ENCODE measurements at places on chromosomes 3 and 15.

GRCh38 chr3:79310016-79310415 is 457.8 kb downstream of the ROBO1 start:
- no peak for DNase-seq

- no peak for DNase-seq
Observed at GRCh38 chr3:12399226-12399625, 85.1 kb upstream of the TSEN2 start.

- DNase-seq = no peak
Observed at GRCh38 chr3:165197481-165197800, 1.3 kb upstream of the SLITRK3 start.

- DNase-seq = no peak
Observed at GRCh38 chr3:194623449-194624290, 9.5 kb downstream of the TMEM44 start.

GRCh38 chr3:128967748-128968355 is 26.0 kb downstream of the CFAP92 start:
- DNase-seq = no peak

DNA sequence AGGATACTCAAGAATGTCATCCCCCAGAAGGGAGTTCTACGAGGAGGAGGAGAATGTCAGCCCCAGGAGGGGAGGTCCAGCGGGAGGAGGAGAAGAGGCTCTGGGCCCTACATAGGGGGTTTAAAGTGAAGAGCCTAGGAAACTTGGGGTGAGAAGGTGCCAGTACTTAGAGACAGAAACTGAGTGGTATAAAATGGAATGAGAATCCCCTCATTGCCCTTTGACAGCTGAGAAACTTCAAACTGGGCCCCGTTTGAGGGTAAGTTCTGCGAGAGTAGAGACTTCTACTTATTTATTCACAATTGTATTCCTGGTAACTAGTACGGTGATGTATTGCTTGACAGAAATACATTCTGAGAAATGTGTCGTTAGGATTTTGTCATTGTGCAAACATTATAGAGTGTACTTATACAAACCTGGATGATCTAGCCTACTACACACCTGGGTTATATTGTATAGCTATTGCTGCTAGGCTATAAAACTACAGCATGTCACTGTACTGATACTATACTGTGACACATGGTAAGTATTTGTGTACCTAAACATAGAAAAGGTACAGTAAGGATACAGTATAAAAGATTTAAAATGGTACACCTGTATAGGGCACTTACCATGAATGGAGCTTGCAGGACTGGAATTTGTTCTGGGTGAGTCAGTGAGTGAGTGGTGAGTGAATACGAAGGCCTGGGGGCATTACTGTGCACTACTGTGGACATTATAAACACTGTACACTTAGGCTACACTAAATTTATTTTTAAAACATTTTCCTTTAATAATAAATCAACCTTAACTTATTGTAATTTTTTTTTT is 62.0 kb downstream of the TSC22D2 start:
- no peak for DNase-seq

DNA sequence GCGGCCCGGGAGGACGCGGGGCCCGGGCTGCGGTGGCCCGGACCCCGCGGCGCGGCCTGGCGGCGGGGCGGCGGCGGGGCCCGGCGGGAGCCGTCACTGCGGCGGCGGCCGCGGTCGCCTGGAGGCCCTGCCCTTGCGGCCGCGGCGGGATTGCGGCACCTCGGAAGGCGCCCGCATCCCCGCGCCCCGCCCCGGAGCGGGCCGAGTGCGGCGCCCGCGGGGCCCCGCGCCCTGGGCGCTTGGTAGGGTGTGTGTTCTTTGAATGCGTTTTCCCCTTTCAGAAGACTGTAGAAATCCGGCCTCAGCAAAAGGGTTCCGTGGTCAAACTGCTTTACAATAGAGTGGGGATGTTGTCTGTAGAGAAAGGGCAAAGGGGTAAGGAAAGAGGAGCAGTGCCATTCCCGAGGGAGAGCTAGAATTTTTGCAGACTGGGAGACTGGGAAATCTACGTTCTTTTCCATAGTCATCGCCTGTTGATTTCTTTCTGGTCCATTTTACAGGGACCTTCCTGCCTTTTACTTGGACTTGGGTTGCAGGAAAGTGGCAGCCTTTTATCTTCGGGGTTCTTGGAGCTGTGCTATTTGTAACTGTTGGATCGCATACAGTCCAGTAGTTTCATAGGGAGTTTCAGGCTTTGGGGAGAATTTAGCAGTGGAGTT is 630 bp downstream of the SNRK start:
- no peak for DNase-seq

DNA sequence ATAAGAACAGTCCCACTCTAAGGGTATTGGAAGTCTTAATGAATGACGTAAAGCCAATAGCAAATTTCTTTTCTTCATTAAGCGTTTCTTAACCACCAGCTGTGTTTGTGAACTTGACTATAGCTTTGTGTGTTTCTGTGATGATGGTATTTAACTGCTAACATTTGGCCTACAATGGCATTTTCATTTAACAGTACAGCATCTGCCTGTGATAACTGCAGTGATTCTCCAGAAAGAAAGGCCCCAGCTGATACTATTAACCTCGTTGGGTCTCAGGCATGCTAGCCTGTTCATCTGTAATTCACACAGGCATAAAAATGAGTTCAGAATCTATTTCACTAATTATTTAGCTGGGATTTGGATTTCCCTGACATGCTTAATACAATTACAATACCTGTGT is 121.9 kb downstream of the NECTIN3 start:
- no peak for DNase-seq

GRCh38 chr3:9137676-9138075 is 111.8 kb downstream of the SRGAP3 start:
- DNase-seq = no peak

- no peak for DNase-seq
Observed at GRCh38 chr15:41945221-41945620, 27.1 kb downstream of the EHD4 start.

- no peak for DNase-seq
Observed at GRCh38 chr3:119352034-119352609, 57.9 kb downstream of the ARHGAP31 start.

DNA sequence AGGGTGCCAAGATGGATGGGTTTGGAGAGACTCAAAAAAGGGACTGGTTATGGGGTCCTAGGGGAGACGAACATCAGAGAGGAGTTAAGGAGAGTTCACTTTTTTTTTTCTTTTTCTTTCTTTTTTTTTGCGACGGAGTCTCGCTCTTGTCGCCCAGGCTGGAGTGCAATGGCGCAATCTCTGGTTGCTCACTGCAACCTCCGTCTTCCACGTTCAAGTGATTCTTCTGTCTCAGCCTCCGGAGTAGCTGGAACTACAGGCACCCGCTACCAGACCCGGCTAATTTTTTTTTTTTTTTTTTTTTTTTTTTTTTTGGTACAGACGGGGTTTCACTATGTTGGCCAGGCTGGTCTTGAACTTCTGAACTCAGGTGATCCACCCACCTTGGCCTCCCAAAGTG is 1.2 kb downstream of the SPINT1 start:
- no peak for DNase-seq

GRCh38 chr15:90231028-90232017 is 2.4 kb downstream of the CIB1 start:
- DNase-seq = no peak

GRCh38 chr15:58561321-58561720 is 129.5 kb downstream of the LIPC start:
- no peak for DNase-seq

- peak; percentile 16 for DNase-seq
Observed at GRCh38 chr3:67384760-67385397, 269.5 kb downstream of the SUCLG2 start.

DNA sequence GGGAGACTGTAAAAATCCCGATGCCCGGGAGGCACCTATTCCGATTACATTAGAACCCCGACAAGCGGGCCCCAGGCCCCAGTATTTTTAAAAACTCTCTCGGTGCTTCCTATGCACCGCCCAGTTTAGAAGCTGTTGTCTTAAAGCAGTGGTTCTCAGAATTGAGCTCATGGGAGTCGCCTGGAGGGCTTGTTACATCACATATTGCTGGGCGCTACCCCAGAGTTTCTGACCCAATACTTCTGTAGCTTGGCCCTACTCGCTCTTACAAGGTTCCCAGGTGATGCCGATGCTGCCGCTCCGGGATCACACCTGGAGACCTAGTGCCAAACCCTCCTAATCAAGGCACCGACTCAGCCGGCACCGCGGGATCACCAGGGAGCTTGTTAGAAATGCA is 35.2 kb downstream of the CPN2 start:
- no peak for DNase-seq

DNA sequence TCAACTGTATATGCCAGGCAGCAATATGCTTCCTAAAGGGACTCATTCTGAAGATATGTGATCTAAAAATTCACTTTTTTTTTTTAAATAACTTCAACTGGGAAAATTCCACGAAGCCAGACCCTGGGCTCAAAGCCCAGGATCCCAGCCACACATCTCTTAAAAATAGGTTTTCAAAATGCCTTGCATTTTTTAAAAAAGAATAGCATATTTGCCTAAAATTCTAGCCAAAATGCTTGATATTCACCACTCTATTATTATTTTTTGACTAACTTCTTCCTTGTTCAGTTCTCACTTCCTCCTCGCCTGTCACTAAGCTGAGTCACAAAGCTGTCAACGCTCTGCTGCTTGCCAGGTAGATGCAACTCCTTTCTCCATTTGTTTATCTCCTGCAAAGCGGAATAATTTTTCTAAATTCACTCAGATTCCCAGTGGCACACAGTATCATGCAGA is 28.0 kb upstream of the VGLL4 start:
- peak; percentile 66 for DNase-seq

GRCh38 chr3:23704298-23704697 is 101.5 kb upstream of the UBE2E1 start:
- DNase-seq = no peak

DNA sequence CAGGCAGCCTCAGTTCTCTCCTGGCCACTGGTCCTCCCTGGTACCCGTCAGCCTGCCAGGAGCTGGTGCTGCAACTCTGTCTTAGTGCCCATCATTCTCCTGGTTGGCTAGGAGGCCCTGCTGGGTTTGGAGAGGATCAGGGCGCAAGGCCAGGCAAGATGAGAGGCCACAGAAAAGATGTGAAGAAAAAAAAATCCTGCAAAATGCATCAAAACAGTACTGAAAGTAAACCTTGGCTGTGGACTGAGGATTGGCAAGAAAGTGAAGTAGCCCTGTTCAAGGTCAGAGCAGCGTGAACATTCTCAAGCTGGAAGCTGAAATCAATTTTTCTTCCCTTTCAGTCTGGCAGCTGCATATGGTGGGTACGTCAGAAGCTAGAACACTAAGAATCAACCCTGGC is 74.2 kb downstream of the GTF2E1 start:
- no peak for DNase-seq

DNA sequence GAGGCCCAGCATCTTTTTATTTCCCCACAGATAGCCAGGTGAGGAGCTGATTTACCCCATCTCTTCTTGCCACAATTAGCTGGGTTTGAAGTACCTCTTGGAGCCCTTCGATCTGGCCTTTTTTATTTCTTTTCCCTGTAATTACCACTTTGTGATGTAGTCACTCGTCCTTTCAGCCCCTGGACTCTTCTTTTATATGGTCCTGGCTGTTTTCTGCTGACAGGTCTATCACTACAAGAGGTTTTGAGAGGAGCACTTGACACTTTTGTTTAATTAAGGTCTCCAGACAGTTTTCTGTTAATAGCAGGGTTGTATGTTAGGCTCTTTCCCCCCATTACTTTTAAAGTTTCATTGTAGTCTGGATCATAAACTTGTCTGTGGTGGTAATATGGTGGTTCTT is 11.8 kb downstream of the ATXN7 start:
- DNase-seq = no peak

DNA sequence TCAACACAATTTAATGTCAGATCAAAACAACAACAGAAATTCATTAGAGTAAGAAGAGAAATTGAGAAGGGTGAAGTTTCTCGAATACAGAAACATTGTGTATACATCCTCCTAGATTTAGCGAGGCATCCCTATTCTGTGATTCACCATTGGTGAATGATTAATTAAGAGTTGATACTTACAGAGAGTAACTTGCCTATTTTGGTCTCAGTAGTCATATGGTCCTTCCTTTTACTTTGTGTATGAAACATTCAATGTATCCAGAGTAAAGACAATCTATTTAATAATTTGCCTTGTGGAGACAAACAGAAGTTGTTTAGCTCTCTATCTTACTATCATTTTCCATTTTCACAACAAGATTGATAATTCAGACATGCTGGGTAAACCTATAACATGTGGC is 432.0 kb downstream of the ZPLD1 start:
- no peak for DNase-seq

DNA sequence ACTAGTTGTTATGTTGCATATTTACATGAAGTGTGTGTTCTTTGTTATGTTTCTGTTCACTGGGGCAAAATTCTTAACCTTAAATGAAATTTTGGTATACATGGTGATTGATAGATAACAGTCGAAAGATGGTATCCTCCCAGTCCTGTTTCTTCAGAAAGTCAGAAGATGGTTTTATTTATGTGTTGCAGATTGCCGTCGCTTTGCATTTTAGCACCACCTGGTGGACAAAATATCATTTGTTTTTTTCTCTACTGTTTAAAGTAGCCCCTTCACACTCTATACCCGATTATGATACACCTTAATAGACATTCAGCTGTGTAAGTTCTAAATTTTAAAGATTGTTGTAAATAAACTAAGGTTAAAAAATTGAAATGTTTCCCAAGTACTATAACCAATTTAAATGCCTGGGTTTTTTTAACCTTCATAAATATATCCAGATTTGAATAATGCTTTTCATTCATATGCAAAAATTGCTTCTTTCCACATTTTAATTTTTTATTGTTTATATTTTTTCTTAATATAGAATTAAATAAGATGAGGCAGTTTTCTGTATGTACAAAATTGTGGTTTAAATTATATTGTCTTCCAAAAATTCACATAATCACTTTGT is 152.2 kb downstream of the ALCAM start:
- no peak for DNase-seq

- no peak for DNase-seq
Observed at GRCh38 chr3:114510201-114510600, 216.4 kb downstream of the TIGIT start.

DNA sequence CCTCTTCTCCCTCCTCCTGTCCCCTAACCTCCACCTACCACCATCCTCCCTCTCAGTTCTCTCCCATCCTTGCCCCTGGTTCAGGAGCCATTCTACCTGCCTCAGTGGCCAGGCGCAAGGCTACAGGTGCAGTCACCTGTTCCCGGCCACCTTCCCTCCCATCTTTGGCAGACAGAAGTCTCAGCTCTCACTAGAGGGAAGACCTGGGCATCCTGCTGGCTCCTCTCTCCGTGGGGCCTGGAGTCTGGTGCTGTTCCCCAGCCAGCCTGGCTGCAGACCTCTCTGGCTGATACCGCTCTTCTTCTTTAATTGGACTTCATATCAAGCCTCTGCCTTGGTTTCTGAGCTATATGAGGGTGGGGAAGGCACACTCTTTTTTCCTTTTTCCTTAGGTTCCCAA is 53.0 kb upstream of the SLC6A1 start:
- DNase-seq = no peak

- peak; percentile 75 for DNase-seq
Observed at GRCh38 chr3:158718490-158719170, 13.6 kb downstream of the RARRES1 start.

DNA sequence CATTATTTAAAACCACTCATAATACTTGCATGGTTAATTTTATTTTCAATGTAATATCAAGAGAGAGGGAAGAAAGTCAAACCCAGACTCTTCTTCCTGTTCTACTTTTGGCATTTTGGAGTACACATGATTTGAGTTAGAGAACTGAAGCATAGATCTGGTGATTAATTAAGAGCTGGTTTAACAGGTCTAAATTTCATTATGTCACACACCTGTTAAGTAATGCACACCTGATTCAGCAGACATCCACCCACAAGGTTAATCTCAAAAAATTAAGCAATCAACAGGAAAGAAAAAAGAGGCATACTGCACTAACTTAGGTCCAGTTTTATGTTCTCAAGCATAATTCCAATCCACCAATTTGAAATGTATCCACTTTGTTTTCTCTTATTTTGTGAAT is 101.1 kb upstream of the ICE2 start:
- DNase-seq = no peak

Data from fibroblast of skin of left quadriceps (primary cell).